Astrocyte of the cerebellum (primary cell): ENCODE measurements at places on chromosomes 7 and 10.

GRCh38 chr10:63365976-63366765 lies 99.6 kb downstream of the JMJD1C start:
- DNase-seq = no peak

DNA sequence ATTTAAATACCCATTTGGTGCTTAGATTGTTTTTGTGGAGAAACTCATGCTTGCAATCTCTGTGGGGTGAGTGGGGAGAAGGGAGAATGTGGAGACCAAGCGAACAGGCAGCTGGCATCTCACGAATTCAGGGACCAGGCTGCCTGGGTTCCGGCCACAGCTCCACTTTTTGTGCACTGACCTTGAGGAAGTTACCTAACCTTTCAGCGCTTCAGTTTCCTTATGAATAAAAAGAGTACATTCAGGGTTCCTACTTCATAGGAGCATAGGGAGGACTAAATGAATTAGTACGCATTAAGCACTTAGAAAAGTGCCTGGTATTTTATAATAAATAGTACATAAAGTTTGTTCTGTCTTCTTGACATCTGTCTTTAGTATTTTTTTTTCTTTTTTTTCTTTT lies 72.5 kb downstream of the PRTFDC1 start:
- DNase-seq = no peak

GRCh38 chr10:95290461-95291364 lies at the start of gene PDLIM1:
Gene PDLIM1 (minus strand): TSS chr10:95291003. CDS start chr10:95290915, 88 bp downstream.
- no peak for DNase-seq

- DNase-seq = no peak
Measured at GRCh38 chr7:16734148-16734726, 19.3 kb upstream of the TSPAN13 start.

DNA sequence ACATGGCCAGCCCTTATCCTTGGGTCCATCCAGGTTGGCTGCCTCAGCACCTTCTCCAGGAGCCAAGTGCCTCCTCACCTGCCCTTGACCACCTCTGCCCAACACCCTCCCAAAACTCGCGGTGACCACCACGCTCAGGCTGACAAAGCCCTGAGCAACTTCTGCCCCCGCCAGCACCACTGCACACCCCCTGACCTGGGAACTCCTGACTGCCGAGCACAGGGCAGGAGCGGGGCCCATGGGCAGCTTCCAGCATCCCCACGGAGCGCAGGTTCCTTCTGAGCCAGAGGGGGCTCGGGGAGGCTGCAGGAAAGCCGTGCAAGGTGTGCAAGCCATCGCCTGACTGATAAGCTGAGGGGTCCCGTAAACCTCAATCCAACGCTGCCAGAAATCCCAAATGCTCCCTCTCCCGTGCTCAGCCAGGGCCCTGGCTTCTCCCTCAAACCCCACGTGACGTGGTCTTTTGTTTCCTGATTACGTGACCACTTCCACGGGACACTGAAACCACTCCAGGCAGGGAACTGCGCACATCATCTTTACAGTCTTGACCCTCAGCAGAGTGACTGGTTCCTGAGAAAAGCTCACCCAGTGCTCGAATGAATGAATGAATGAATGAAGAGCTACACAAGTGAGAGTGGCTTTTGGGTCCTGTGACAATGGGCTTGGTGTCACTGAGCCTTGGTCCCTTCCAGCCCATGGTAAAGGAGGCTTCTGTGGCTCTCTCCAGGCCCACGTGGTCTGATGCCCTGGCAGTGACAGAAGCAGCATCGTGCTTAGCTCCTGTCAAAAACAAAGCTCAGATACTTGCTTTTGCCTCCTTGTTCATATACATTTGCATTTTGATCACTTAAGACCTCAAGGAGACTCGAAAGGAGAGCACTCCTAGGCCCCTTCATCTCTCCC lies 249.8 kb upstream of the PPP2R2D start:
- no peak for DNase-seq

- no peak for DNase-seq
Measured at GRCh38 chr7:134374791-134375190, 58.1 kb upstream of the SLC35B4 start.

- DNase-seq = no peak
Measured at GRCh38 chr7:90081621-90082020, 72.6 kb upstream of the STEAP1 start.

DNA sequence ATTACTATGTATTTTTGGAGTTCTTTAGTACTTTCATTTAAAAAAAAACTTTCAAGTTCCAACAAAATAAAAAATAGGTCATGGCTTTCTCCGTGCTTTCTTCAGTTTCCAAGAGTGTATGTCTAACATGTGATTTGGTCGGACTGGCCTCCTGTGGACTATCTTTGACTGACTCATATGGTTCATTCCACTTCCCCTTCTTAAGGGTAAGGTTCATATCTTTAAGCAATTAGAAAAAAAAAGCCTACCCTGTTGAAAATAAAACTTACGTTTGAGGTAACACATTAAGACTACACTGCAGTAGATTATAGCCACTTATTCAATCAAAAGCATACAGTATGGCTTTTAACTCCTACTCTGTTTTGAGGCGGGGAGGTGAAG lies 112.8 kb upstream of the AHR start:
- DNase-seq = peak; percentile 19

GRCh38 chr10:76310588-76311080 lies 879.2 kb downstream of the LRMDA start:
- no peak for DNase-seq

GRCh38 chr7:2438186-2438585 lies 34.8 kb downstream of the CHST12 start:
- DNase-seq = no peak

DNA sequence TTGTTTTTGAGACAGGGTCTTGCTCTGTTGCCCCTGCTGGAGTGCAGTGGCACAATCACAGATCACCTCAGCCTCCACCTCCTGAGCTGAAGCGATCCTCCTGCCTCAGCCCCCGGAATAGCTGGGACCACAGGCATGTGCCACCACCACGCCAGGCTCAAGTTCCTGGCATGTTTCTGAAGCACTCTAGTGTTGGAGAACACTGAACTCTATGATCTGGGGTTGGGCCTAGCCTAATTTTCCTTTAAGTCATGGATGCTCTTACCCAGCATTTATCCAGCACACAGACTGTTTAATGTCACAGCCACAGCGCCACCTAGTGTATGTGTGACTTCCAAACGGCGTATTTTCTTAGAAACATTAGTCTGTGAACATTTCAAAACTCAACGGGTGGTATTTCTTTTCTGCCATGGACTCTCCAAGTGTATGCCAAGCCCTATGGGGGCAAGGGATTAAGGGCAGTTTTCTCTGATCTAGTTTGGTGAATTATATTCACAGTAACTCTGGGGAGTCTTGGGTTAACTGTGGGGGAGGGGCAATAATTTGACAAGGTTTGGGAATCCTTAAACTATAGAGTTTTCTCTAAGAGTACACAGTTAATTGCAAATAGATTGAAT lies 91.8 kb downstream of the CREM start:
- peak; percentile 92 for DNase-seq

DNA sequence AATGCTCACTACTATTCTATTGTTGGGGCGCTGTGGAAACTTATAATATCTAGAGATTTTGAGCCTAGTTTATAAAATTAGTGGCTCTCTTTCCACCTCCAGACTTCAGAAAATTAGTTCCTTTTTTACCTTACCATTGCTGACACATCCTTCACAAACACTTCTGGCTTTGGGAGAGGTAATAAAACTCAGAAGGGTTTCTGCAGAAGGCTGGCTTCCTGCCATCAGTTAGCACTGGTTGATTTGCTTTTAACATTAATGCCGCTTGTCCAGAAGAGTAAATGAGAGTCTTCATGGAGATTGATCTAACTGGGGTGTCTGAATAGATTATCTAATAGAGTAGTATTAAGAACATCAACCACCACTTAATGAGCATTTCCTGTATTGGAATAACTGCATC lies 20.3 kb downstream of the ACSM6 start:
- DNase-seq = no peak
